NCI-H1694 (cell line): ENCODE measurements at places on chromosomes 3 and 15.

DNA sequence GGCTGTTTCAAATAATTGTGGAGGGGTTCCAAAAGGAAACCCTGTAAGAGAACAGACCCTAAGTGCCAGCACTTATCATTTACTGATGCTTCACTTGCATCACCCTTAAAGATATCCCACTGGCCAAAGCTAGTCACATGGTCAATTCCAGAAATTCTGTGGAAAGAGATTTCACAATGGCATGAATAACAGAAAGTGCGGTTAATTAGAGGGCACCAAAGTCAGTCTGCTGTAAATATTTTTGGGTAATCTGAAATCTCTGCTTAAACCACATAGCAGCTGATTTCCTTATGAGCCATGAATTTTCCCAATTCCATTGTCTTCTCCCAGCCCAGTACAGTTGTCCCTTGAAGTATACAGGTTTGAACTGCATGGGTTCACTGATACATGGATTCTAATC, 346.1 kb downstream of the SI start:
- DNase-seq, result no peak

GRCh38 chr15:76147906-76148570, 88.3 kb downstream of the TMEM266 start:
- peak; percentile 19 for DNase-seq

GRCh38 chr3:61522626-61523025, 38.7 kb upstream of the PTPRG start:
- DNase-seq, result no peak

DNA sequence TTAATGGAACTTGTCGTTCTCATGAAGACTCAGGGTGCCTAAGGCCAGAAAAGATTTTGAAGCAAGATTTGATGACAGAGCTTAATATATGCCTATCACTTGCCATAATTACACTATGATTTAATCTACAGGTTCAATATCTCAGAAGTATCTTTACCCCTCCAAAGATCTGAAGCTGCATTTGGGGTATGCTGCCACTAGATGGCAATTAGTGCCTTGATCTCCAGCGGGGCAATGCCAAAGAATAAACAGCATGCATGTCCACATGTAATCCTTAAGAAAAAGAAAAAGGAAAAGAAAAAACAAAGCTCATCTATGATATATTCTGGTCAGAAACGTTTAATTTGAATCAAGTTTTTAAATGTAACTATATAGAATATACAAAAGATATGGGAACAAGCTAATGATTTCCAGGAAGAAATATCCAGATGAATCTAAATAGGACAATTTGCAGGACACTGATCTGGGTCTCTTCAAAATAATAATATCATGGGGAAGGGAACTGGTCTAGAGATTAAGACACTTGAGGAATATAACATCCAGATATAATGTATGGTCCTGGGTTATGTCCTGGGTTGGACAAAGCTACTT, 55.0 kb upstream of the SOX14 start:
- DNase-seq, result peak; percentile 8

GRCh38 chr15:90075420-90076289, 26.6 kb downstream of the IDH2 start:
- DNase-seq, result no peak
